ENCODE measurements at places on chromosomes 1 and 21.

GRCh38 chr1:173409613-173410012 lies 67.5 kb upstream of the PRDX6 start:
- DNase-seq = no peak

GRCh38 chr1:96865731-96866685 lies 144.4 kb downstream of the PTBP2 start:
- no peak for DNase-seq

- DNase-seq = no peak
These were observed 9.4 kb downstream of the MFN2 start for GRCh38 chr1:11989669-11990068.

DNA sequence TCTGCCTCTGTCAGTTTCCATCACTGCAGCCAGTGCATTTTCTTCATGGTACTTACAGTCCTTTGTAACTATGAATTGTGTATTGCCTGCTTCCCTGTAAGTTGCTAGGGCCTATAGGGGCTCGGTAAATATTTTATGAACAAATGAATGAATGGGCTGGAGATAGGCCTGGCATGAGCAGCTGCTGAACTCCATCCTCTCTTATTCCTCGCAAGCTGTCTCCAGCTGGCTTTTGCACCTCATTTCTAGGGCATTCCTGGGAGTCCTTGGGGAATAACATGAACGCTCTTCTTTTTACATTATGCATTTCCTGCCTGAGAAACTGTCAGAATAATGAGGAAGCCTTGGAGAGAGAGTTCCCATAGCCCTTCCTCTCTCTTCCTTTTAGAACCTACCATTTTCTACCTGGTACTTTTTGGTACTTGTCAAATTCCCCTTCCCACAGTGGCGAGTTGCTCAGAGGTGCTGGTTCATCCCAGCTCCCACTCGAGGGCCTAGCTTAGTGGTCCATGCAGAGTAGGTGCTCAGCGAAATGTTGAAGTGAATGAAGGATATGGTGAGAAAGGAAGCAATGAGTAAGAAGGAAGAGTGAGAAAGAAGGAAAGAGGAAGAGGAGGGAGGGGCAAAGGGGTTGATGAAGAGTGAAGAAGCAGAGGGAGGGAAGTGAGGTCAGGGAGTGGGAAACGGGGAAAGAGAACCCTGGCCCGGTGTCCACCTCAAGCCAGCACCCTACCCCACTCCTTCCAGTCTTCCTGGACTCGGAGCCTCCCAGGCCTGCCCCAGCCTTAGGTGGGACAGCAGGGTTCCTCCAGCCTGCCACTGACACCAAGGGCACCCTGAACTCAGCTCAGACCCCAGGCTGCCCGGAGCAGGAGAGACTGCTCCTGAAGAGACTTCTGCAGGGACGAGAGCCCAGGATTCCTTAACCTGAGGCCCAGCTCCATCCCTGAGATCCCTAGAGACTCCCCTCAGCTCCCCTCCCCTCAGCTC lies 29.6 kb downstream of the KCNC4 start:
- DNase-seq = no peak

DNA sequence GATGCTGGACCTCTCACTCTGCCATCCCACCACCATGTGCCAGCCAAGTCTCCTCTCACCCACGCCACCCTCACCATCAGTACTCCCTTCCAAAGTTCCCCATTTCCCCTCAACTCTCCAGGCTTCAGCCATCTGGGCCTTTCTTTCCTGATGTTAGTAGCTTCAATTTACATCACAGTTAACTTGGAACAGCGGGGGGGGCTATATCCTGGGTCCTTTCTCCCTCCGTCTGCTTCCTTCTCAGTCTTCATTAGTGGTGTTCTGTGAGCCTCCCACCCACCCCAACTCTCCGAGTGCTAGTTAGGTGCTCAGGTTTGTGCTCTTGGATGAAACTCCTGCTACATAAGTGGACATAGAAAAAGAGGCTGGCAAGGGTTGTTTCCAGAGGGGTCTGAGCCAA lies 31.9 kb downstream of the KCNC4 start:
- DNase-seq = no peak

DNA sequence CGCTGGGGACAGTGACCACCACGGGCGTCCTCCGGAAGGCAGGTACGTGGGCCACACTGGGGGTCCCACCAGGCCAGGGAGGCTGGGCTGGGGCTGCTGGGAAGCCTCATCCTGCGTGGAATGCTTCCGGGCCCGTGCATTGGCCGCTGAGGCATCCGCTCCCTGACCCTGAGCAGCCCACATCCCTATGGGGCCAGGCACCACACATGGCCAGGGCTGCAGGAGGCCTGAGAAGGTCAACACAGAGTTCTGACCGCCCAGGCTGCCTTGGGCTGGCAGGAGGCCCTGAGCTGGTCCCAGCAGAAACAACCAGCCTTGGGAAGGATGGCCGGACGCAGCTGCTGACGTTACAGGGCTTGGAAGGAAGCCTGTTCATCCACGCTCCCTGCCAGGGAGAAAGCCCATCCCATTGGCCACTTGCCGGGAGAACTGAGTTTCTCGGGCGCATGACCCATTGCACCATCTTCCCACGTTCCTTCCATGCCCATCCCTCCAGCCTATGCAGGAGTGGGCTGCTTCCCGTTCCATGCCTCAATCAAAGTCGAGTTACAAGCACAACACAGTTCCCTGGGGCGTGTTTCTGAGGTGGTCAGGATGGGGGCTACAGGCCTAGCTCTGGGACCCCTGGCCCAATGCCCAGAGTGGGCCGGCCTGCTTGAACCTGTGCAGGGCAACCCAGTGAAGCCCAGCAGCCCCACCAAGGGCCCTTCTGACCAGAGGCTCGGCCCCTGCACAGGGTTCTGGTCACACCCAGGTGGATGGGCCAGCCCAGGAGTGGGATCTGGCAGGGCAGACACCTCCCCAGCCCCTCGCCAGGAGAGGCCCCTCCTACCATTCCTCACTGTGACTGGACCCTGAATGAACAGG lies 31.7 kb downstream of the TRIM11 start:
- DNase-seq = no peak

DNA sequence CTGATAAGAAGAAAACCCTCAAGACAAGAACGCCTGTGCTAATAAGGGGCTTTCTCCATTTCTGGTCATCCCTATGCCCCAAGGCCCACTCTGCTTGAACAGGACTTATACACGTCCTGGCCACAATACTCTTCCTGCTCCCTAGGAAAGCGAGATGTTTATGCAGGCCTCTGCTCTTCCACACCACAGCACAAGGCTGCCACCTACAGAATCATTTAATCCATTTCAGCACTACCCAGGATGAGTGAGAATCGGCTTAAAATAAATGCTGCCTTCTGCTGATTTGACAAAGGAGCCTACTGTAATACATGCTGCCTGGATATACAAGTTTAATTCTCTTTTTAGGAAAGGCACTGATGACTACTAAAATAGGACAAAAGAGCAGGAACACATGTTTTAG lies 29.4 kb downstream of the FRRS1 start:
- DNase-seq = no peak

GRCh38 chr1:3170561-3171453 lies 101.8 kb downstream of the PRDM16 start:
- DNase-seq = no peak

GRCh38 chr1:59701376-59701775 lies 113.4 kb upstream of the HOOK1 start:
- no peak for DNase-seq

- DNase-seq = no peak
These were observed 41.2 kb upstream of the CFAP298 start for GRCh38 chr21:32653326-32653901.

- no peak for DNase-seq
These were observed 8.2 kb downstream of the HMGN1 start for GRCh38 chr21:39340687-39341086.

DNA sequence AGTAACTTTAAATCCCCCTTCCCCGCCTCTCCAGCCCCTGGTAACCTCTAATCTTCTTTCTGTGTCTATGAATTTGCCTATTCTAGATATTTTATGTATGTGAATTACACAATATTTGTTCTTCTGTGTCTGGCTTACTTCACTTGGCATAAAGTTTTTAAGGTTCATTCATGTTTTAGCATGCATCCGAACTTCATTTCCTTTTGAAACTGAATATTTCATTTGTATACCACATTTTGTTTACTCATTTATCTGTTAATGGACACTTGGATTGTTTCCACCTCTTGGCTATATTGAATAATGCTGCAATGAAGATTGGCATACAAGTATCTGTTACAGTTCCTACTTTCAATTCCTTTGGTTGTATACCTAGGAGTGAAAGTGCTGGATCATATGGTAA lies 205.3 kb downstream of the TM2D1 start:
- DNase-seq = no peak

- DNase-seq = no peak
These were observed 18.4 kb upstream of the ELK4 start for GRCh38 chr1:205650241-205650640.

- no peak for DNase-seq
These were observed 497 bp downstream of the ID3 start for GRCh38 chr1:23558872-23559135.

GRCh38 chr1:81192647-81193642 lies 607.8 kb upstream of the ADGRL2 start:
- no peak for DNase-seq

- DNase-seq = no peak
These were observed 101.4 kb downstream of the PLPPR5 start for GRCh38 chr1:98903261-98903660.

GRCh38 chr1:223339861-223340260 lies 24.1 kb downstream of the SUSD4 start:
- no peak for DNase-seq

GRCh38 chr1:33821291-33821690 lies 42.6 kb upstream of the HMGB4 start:
- DNase-seq = no peak

DNA sequence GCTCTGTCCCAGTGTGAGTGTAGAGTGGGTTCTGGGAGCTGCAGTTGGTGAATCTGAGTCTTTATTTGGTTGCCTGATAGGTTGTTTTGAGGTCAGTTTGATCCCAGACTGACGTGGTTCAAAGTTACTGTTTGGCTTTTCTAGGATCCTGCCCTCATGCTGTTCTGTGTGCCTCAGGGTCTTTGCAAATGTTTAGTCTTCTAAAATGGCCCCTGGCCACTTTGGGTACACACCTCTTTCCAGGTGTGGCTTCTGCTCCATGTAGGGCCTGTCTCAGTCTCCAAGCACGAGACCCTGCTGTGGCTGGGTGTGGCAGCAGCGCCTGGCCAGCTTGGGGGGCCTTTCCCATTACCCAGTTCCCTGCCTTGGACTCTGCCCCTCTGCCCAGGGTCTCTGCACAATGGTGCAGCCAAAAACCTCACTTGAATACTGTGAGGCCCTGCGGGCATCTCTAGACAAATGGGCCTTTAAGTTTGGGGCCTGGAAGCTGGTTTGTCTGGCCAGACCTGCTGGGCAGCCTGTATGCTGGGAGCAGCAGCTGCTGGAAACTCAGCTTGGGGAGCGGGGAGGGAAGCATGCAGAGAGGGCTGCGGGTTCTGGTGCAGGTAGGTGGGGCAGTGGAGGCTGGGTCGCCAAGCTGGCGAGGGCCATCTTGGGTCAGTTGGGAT lies 5.6 kb downstream of the PTPRF start:
- DNase-seq = no peak

DNA sequence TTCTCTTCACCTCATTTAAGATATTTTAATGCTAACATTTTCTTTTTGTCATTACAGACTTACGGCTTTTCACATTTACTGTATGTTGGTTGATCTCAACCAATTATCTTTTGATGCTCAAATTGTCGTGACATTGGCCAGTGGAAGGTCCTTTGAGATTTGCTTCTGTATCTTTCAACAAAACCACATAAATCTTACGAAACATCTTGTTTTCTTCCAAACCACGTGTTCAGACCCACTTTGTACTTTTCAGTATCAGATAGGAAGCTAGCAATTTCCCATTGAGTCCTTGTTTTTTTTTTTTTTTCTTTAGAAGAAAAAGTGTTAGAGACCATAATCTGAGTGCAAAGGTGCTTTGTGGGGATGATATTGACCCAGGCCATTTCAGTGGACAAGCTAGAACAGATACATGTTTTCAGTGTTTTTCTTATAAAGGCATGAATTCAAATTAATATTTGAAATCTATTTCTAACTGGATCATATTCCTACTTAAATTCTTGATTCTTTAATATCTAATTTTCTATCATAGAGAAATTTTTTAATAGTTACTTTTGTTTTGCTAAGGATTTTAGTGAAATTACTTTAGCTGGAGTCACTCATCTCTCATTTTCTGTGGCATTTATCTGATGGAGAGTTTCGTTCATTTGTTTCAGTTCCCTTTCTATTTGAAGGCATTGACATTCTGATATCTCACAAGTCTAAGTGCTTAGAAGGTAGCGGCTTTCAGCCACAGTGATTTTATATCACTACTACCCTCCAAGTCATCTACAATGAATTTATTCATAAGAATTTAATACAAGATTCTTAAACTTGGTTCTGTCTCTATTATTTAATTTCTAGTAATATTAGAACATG lies 26.7 kb downstream of the ATG4C start:
- DNase-seq = no peak

- no peak for DNase-seq
These were observed 9.6 kb downstream of the ENSA start for GRCh38 chr1:150619576-150620509.

DNA sequence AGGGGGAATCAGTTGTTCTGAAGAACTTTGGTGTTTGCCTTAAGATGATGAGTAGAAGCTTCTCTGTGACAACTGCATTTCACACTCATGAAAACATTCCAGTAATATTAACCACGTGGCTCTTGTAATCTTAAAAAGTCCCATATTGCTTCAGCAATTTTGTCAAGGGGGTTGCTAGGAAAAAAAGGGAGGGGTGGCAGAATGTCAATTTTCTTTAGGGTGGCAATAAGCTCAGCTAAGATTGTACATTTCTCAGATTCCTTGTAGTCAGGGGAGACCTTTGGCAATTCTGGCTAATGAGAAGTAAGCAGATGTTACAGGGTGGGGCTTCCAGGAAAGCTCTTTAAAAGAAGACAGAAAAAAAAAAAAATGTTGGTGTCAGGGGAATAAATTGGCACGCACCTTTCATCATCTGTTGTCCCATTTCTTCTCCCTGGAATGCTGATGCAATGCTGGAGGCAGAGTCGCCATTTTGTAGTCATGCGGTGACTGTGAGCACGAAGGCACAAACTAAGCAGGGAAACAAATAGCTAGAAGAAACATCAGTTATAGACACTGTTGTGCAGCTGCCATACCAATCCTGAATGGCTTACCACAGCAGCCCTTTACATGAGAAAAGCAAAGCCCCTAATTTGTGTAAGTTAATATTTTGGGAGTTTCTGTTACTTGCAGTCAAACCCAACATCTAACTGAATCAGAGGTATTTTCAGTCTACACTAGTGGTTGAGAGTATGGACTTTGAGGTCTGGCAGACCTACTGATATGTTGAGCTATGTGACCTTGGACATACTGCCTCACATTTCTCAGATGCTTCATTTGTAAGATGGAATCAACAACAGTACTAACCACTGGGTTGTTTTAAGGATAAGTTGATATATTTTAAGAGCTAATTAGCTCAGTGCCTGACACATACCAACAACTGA lies 56.1 kb upstream of the MRPS6 start:
- DNase-seq = no peak

- DNase-seq = no peak
These were observed 5.6 kb upstream of the YBX1 start for GRCh38 chr1:42676534-42677087.

GRCh38 chr1:188017921-188018320 lies 1189.2 kb downstream of the PLA2G4A start:
- no peak for DNase-seq

GRCh38 chr1:216778737-216779136 lies 55.5 kb upstream of the ESRRG start:
- no peak for DNase-seq

Measured in T-helper 22 cell (primary cell).